ENCODE measurements at places on chromosomes 13 and 19.
A peak's percentile ranks its signal among the peaks of the same experiment; 100 is the strongest.

DNA sequence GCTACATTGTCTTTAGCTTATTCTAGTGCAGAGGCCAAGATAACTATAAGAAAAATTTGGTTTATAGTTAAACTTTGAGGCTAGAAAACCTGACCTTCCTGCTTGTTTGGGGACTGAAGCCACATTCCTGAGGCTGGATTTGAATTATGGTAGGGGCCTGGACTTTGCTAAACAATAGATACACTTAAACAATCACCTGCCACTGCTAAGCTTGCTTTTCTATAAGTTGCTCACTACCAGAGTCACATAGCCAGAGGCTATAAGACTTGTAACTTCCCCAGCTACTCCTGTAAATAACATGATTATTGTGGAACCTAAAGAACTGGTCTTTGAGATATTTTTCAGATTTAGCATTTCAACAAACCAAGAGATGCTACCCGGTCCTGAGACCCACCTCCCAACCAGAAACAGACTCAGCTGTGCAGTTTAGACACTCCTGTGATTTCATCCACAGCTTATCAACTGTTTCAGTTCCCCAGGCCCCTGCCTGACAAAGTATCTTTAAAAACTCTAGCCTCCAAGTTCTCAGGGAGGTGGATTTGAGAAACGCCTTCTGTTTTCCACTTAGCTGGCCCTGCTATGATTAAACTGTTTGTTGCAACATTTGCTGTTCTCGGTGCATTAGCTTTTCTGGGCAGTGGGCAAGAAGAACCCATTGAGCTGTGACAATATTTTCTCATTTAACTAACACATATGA is 77.7 kb downstream of the MIPEP start:
- no peak for DNase-seq

DNA sequence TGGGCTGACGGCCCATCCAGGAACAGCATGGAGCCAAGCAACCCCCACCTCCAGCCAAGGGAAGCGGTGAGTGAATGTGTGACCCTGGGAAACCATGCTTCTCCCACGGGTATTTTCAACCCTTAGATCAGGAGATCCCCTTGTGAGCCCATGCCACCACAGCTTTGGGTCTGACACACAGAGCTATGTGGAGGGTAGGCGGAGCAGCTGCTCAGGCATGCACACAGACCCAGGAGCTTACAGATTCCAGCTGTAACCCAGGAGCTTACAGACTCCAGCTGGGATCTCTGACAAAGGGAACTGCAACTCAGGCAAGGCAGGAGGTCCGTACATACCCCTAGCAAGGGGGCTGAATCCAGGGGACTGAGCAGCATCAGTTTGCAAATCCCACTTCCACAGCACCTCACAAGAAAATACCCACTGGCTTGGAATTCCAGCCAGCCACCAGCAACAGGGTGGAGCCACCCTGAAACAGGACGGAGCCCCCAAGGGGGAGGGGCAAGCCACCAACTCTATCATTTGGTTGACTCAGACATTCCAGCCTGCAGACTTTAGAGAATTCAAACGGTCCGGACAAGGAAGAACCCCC is 40.8 kb upstream of the RFXAP start:
- DNase-seq: no peak

DNA sequence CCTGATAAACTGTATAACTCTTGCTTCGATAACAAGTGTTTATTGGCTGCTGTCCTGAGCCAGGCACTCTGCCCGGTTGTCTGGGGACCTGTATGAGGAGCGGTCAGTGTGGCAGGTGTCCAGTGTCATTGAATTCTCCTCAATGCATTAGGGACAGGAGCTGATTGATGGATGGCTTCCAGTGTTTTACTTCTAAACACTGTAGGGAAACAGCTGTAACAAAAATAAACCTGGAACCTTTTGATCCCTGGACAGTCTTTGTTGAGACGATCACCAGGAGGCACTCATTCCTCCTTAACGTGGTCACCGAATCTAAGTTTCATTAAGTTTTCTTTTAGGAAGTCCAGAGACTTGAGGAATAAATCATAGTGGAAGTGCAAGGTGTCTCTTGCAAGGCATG is 17.9 kb downstream of the UBAC2 start:
- DNase-seq: peak; percentile 55

- DNase-seq: peak; percentile 97
Observed at GRCh38 chr19:8578642-8579265, 1.5 kb upstream of the MYO1F start.

- DNase-seq: no peak
Observed at GRCh38 chr19:16496613-16496983, 404 bp downstream of the C19orf44 start.

- no peak for DNase-seq
Observed at GRCh38 chr13:25775986-25776385, 275.8 kb downstream of the SHISA2 start.

GRCh38 chr13:99008577-99008976 is 30.7 kb upstream of the DOCK9 start:
- DNase-seq: no peak

DNA sequence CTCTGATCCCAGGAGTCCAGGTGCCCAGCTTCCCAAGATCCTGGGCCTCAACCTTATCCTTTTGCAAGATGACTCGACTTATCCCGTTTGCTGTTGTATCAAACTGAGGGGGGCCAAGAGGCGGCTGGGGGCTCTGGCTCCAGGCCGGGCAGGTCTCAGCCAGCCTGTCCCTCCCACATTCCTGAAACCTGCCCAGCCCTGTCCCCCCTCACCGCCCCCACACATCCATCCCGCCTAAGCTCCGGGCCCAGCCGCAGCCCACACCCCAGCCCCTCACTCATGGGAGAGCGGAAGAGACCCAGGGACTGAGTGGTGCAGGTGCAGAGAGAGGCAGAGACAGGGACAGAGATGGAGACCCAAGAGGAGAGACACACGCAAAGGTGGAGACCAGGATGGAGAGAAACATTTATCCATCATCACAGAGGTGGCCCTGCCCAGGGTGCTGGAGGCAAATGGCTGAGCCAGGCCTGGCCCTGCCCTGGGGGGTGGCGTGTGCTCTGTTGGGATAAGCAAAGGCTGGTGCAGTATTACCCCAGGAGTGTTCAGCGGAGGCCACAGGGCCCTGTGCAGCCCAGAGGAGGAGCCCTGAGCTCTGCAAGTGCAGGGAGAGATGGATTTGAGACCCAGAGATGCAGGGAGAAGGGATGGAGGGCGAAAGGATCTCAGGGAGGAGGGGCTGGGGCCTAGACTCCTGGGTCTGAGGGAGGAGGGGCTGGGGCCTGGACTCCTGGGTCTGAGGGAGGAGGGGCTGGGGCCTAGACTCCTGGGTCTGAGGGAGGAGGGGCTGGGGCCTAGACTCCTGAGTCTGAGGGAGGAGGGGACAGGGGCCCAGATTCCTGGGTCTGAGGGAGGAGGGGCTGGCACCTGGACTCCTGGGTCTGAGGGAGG is 1.6 kb downstream of the BCAM start:
- DNase-seq: no peak

- DNase-seq: no peak
Observed at GRCh38 chr19:771332-771785, 20.4 kb downstream of the MISP start.

DNA sequence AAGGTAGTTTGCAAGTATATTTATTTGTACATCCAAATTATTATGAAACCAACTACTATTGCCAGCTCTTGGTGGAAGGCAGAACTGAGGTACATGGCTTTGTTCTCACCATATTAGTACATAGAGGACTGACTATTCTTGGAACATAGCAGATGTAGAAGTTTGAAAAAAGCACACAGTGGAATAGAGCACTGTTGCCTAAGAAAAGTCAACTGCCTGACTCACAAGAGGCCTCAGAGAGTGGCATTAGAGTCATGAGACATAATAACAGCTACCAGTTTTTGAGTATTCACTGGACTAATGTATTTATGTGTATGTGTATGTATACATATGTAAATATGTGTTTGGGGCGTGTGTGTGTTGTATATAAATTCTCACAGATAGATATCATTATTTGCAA is 8.3 kb upstream of the PCDH20 start:
- no peak for DNase-seq

- no peak for DNase-seq
Observed at GRCh38 chr19:6115992-6116391, 5.7 kb upstream of the RFX2 start.

DNA sequence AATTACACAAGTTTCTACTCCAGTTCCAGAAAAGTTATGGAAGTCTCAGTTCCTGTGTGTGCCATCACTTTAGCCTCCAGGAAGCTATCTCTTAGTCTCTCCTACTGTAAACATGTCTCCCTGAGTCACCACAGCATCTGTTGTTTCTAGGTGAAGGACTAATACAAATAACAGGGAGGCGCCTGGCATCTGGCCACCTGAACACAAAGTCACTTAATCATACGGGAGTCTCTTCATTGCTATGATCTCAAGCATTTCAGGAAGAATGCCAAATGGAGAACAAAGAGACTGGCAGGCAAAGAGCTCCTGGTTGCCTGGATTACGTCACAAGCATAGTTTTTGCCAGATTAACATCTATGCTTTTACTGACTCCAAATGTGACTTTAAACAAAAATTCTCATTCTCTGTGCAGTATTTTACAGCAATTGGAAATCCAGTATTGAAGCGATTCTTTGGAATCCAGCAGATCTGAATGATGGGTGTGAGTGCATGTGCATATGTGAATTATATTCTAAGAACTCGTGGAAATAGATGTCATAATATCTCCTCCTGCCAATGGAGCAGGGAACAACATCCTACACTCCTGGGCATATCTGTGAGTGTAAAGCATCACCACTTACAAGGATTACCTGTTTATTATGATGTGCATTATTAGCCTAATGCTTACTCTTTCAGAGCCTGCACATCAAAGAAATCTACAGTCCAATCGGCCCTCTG is 572.8 kb downstream of the PCDH9 start:
- no peak for DNase-seq

DNA sequence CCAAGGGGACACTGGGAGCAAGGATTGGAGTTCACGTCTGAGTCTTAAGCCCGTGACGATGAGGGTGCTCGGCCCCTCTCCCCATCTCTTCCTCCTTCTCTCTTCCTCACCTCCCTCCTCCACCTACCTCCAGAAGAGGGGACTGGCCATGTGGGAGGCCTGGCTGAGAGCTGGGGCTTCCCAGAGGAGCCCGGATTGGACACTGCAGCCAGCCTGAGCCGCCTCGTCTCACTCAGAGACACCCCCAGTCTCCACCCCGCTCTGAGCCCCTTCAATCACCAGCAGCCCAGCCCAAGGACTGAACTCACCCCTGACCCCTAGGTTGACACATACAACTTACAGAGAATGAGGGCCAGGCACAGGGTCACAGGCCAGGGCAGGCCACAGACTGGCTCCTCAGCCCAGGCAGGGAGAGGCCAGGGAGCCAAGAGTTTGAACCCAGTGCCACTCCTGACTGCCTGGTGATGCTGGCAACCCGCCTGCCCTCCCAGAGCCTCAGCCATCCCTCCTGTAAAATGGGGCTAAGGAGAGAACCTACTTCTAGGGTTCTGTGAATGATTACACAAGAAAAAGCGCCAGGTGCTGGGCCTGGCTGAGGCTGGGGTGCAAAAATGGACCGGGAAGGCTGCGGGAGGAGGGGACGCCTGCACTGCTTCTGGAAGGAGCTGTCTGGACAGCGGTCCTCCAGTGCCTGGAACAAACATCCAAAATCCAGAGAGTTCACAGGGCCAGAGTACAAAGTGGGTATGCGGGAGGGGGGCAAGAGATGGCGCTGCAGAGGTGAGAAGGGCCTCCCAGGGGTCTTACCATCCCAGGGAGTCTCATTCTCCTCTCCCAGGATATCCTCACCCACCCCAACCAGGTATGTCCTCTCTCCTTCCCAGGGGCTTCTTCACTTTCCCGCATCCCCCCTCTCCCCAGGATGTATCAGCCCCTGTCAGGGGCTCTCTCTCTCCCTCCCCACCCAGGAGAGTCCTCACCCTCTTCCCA is 1.1 kb downstream of the CD79A start:
- no peak for DNase-seq

DNA sequence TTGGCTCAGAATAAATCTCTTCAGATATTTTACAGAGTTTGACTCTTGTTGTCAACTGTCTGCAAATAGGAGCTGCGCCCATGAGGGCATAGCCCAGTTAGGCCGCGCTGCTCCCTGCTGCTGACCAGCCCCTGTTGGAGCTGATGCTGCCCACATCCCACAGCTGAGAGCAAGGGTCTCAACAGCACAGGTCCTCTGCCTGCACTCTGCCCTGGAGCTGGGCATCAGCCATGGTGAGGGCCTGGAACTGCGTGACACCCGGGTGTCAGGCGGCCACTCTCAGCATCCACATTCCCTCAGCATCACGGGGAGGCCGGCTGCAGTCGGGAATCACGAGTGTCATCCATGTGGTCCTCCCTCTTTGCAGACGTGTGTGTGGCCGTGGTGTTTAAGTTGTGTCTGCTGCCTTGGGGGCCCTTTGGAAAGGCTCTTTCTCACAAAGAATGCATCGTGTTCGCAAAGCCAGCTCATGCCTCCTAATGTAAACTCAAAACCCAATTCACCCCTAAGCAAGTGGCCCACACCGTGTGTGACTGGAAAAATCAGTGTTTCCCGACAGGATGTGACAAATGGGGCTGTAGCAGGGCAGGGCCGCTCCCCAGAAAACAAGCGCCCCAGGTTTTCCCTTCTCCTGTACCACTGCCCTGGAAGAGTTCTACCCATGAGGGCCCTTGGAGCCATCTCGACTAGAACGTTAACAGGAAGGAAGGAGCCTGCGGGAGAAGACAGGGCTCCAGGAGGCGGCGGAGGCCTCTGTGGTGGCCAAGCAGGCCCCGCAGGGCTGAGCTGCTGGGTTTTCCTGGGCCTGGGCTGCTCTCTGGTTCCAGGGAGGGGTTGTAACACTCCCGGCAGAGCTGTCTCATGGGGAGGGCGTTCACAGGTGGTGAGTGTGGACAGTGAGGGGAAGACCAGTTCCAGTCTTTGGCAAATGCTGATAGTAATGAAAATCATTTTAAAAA is 20.3 kb downstream of the ATP11A start:
- no peak for DNase-seq

DNA sequence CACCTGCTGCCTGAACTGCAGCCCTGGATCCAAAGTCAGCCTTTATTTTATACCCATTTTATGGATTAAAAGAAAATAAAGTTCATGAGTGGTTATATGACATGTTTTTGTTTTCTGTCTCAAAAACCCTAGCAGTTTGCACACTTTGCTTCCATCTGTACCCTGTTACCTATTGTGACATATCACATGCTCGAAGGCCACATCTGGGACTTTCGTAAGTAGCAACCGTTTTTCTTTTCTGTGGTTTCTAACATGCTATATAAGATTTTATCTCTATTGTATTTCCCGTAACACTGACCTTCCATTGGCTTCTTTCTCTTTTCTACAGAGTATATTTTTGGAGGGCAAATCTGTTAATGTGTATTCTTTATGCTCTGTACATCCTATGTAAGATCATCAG is 1007.2 kb downstream of the PCDH9 start:
- no peak for DNase-seq

- DNase-seq: no peak
Observed at GRCh38 chr19:49767967-49768581, 1.3 kb downstream of the AP2A1 start.

GRCh38 chr13:109821103-109821502 is 34.7 kb upstream of the IRS2 start:
- DNase-seq: peak; percentile 68

- no peak for DNase-seq
Observed at GRCh38 chr13:82657471-82657870, 1224.8 kb downstream of the SLITRK1 start.

GRCh38 chr19:18782559-18783225 is 8.4 kb downstream of the COMP start:
- DNase-seq: no peak

Measured in esophagus muscularis mucosa (tissue), 4 donors.